ENCODE measurements at places on chromosomes 12 and 14.

- no peak for DNase-seq
These were observed 86.6 kb downstream of the ATXN7L3B start for GRCh38 chr12:74624201-74624600.

DNA sequence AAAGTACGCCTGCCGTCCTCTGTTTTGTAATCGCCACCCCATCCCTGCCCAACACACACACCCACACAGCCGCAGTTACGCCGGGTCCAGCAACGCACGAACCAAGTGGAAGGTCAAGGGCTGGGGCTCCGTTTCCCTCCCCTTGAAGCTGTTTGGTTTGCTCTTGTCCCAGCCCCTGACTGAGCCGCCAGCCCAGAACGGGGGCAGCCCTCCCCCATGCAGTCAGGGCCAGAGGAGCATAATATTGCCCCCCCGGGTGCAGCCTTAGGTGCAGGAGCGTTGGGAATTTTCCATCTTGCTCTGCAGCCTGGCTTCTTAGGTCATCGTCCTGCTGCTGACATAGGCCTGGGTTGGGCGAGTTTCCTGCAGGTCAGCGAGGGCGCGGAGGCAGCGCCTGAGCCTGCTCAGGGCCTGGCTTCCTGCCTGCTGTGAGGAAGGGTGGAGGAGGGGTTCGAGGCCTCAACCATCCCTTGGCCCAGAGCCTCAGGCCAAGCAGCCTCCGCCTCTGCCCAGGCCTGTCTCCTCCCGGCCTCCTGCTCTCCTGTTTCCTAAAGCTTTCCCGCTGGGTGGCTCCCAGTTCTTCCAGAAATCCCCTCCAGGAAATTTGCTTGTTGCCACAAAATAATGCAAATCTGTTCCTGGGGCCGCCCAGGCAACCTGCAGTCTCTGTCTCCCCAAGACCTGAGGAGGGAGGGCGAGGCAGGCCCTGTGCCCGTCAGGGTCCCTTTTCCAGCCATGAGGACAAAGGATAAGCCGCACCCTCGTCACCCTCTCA is 44.5 kb downstream of the PSMA6 start:
- DNase-seq: no peak

DNA sequence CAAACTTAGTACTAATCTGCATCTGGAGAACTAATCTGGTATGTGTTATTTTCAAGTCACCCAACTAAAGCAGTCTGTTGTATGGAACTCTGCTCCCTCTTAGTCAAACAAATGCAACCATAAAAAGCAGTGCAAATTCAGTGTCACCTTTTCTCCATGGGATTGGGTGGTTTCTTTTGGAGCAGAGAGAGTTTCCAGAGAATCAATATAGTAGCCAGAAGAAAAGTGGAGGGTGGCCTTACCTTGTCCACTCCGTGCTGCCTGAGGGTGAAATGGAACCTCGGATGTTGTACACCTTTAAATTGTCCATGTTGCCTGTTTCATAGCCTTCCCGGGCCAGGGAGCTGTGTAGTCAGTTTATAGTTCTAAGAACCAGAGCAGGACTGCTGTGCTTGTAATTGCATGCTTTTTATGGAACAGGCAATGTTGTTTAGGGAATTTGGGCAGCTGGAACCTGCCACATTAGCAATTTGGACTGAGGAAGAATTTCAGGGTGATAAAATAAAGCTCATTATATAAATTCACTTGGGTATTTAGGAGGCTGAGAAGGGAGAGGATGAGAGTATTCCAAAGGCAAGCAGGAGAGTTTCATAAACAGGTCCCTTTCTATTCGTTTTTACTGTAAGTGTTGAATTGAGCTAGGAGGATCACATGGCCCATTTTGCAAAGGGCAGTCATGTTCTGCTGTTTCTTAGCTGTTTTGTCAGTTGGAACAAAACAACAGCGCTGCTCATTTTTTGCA is 60.5 kb downstream of the CRADD start:
- no peak for DNase-seq

- DNase-seq: peak; percentile 20
These were observed 3.4 kb upstream of the RNASE8 start for GRCh38 chr14:21054123-21054767.

DNA sequence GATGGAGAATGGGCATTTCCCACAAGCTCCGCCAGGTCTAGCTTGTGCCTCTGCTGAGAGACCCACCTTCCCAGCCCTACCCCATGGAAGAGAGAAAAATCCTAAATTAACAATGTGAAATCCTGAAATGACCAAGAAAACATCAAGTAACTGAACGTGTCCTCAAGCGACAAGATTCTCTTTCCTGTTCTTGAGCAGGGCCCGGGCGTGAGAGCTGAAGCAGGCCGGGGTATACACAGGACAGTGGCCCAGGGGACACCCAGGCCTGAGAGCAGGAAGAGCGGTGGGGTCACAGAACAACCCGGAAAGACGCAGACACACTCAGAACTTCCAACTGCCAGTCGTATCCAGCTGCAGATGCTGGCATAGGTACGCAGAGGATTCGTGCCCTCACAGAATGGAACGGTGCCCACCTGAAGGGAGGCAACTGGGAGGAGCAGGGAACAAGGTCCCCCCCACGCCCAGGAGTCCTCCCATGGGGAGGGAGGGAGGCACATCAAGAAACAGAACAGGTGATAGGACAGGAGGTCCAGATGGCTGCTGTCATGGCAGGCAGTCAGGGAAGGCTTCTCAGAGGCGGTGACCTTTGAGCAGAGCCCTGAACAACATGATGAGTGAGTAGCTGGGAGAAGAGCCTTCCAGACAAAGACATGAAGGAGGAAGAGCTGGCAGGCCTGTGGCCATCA is 9.1 kb downstream of the RIMBP2 start:
- no peak for DNase-seq

GRCh38 chr12:68236421-68237059 is 10.9 kb upstream of the IL26 start:
- peak; percentile 54 for DNase-seq

DNA sequence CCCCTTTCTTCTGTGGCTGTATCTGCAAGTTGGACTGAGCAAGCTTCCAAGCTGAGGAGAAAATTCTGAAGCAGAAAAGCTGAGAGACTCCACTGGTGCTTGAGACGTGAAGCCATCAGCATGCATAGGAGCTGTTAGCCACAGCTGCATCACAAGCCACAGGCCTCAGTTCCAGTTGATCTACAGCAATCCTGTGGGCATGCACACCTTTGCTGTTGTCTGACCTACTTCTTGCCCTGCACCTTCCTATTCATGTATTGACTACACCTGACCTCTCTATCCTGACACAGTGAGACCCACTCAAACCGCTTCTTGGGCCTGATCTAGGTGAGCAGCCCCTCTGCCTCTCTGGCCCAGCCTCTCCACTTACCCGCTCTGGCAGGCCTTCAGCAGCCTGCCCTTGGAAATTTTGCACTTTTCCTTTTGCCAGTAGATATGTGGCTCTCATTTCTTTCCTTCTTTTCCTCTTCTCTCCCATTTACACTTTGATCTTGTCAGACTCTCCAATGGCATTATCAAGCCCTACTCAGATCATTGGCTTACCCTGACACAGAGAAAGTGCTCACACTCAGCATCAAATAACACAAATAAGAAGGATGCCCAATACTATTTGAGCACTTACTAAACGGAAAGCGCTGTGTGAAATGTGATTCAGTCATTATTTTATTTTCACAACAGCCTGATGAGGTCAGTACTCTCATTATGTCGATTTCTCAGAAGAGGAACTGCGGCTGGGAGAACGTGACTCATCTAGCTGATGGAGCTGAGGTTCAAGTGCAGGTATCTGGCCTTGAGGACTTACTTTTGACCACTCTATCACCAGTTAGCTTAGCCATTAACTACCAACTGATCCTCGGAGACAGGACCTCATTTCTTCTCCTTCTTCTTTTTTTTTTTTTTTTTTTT is 21.9 kb upstream of the PTGR2 start:
- DNase-seq: peak; percentile 82

- peak; percentile 22 for DNase-seq
These were observed 30.0 kb downstream of the CEP83 start for GRCh38 chr12:94429633-94430032.

GRCh38 chr12:51269174-51270066 is 795 bp downstream of the SMAGP start:
- peak; percentile 67 for DNase-seq

GRCh38 chr14:100105357-100106169 is 40.3 kb downstream of the EVL start:
- DNase-seq: peak; percentile 54

GRCh38 chr14:105249182-105250007 is 1.1 kb downstream of the BTBD6 start:
- no peak for DNase-seq

- DNase-seq: no peak
These were observed 82.3 kb downstream of the SSPN start for GRCh38 chr12:26277506-26278246.

GRCh38 chr12:105292705-105293104 is 37.8 kb upstream of the C12orf75 start:
- DNase-seq: no peak

GRCh38 chr12:53325511-53326061 is 4.2 kb upstream of the AAAS start:
- peak; percentile 47 for DNase-seq

DNA sequence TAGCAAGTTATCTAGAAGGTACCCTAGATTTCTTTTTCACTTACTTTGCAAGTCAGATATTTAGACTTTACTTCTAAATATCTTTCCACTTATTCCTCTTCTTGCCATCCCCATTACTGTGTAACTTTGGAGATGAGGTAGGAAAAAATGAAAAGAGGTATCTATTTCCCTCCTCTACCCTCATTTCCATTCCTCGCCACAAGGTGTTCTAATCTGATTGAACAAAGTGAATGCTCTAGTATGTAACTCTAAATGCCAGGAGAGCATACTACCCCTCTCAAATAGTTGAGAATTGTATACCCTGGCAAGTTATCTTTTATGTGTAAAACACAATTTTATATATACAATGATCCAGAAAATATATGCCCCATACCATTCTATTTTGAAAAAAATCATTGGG is 1.7 kb upstream of the LDHB start:
- no peak for DNase-seq

DNA sequence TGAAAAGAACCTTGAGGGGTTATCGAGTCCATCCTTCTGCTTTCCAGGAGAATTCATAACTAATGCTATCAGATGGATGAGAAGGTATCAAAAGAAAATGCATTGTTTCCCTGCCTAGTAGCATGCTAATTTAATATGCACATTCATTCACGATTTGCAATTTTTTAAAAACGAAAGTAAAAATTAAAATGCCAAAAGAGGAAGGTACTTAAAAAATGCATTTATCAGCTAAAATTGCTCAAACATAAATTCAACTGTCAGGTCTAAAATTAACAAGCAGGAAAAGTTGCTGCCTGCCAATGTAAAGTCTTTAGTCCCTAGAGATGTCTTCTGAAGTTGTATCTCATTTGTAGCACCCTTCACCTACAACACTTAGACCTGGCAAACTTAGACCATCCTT is 7.9 kb downstream of the ATF7 start:
- no peak for DNase-seq

DNA sequence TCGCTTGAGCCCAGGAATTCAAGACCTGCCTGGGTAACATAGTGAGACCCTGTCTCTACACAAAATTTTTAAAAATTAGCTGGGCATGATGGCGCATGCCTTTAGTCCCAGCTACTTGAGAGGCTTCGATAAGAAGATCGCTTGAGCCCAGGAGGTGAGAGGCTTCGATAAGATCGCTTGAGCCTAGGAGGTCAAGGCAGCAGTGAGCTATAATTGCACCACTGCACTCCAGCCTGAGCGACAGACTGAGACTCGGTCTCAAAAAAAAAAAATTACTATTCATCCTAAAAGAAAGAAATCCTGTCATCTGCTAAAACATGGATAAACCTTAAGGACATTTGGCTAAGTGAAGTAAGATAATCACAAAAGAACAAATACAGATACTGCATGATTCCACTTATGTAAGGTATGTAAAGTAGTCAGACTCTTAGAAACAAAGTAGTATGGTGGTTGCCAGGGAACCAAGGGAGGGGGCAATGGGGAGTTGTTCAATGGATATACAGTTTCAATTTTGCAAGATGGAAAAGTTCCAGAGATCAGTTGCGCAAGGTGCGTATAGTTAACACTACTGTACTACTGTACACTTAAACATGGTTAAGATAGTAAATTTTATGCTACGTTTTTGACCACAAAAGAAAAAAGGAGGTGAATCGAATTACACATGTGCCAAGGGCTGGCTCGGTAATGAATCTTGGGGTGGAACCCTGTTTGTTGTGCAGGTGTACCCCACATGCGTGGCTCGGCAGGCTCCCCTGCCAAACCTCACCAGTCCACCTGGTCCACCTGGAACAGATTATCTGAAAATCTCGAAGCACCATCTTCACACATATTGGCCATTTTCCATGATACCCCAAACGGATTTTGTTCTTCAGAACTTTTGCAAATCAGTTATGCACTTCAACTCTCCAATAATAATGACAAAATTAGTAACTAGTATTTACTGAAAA is 18.3 kb upstream of the ATP2A2 start:
- DNase-seq: no peak

DNA sequence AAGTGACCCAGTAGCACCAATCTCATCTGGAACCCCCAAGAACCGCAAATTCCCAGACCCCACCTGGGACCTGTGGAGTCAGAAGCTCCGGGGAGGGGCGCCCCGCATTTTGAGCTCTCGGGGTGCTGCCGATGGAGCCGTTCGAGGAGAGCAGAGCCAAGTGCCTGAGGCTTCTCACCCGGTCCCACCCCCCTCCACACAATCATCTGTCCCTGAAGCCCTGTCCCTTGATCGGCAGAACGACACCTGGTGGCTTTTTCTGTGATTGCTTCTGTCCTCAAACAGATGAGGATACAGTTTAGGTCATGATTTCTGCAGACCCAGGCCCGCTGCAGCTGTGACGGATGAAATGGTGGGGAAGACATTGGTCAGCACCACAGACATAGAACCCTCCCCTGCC is 74.7 kb downstream of the NOC4L start:
- DNase-seq: peak; percentile 61

GRCh38 chr12:32504591-32504990 is 105.2 kb downstream of the FGD4 start:
- DNase-seq: no peak

DNA sequence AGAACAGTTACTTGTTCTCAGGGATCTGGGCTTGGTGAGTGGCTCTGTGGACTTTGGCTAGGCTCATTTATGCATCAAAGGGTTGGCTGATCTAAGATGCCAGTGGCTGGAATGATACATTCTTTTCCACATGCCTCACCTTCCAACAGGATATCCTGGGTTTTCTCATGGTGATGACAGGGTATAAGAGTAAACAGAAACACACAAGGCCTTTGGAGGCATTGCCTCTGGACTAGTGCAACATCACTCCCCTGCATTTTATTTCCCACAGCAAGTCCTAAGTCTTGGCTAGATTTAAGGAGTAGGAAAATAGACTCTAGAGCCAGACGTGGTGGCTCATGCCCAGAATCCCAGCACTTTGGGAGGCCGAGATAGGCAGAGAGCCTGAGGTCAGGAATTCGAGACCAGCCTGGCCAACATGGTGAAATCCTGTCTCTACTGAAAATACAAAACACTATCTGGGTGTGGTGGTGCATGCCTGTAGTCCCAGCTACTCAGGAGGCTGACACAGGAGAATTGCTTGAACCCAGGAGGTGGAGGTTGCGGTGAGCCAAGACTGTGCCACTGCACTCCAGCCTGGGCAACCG is 47.9 kb downstream of the RPH3A start:
- DNase-seq: no peak
